HTR-8/SVneo (cell line): ENCODE measurements at places on chromosomes 4 and X.

- no peak for DNase-seq
Observed at GRCh38 chr4:126526335-126526734, 1106.4 kb upstream of the INTU start.

- DNase-seq = peak; percentile 15
Observed at GRCh38 chr4:152408514-152409327, 127.2 kb downstream of the FBXW7 start.

GRCh38 chrX:97740886-97741285 is 857.2 kb downstream of the RPA4 start:
- DNase-seq = no peak

GRCh38 chr4:2357821-2358745 is 60.4 kb downstream of the ZFYVE28 start:
- no peak for DNase-seq

- no peak for DNase-seq
Observed at GRCh38 chr4:184395971-184396391, 78.4 kb downstream of the IRF2 start.

- no peak for DNase-seq
Observed at GRCh38 chr4:3724319-3725231, 41.6 kb upstream of the ADRA2C start.

GRCh38 chr4:181008164-181008563 is 1235.0 kb upstream of the TENM3 start:
- peak; percentile 5 for DNase-seq

GRCh38 chr4:47577779-47578553 is 92.9 kb downstream of the ATP10D start:
- DNase-seq = no peak
